Fibroblast of pulmonary artery (primary cell): ENCODE measurements at places on chromosomes 13 and 19.
A peak's percentile ranks its signal among the peaks of the same experiment; 100 is the strongest.

DNA sequence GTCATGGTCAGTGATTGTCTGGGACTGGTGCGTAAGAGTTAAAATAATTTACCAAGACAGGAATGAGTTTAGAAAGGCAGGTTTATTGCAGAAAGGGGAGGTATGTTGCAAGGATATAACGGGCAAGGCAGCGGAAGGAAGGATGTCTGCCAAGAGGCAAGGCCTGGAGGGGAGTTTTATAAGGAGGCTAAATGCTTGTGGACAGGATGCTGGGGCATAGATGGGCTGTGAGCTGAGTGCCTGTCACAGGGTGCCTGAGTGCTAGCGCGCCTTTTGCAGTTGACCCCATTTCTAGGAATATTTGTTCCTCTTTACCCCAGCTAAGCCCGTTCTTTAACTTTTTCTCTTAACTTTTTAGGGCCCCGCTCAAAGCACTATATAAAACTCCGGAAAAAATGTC lies 58.7 kb downstream of the TEX26 start:
- no peak for DNase-seq

- peak; percentile 79 for DNase-seq
Measured at GRCh38 chr13:51793570-51794271, 10.2 kb downstream of the DHRS12 start.

GRCh38 chr19:10006335-10006708 lies 4.0 kb downstream of the COL5A3 start:
- peak; percentile 50 for DNase-seq

GRCh38 chr13:114110091-114110829 lies 22.2 kb downstream of the RASA3 start:
- DNase-seq, result no peak

GRCh38 chr19:30254158-30254557 lies 118.0 kb upstream of the ZNF536 start:
- no peak for DNase-seq

DNA sequence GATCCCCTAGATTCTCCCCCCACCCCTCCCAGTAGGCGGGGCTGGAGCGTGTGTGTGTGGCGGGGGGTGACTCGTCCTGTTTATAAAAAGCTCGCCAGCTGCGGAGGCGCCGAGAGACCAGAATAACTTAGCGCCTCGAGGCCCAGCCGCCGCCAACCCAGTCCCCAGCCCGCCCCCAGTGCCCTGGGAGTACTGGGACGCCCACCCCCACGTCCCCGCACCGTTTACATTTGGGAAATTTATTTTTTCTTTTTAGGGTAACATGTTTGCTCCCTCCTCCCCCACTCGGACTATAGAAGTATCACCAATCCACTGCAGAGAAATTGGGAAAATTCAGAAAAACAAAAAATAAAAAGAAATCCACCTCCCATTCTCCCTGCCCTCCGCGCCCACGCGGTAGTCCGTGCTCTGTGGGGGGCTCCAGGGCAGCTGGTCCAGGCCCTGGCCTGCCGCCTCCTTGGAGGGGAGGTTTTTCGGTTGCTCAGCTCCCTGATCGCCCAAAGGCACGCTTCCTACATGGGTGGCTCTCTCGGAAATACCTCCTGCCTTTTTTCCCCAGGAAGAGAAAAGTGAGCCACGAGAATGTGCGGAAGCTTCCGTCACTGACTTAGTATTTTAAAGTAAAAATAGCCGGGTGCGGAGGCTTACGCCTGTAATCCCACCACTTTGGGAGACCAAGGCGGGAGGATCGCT lies 1.5 kb upstream of the RAB3A start:
- DNase-seq, result peak; percentile 72

DNA sequence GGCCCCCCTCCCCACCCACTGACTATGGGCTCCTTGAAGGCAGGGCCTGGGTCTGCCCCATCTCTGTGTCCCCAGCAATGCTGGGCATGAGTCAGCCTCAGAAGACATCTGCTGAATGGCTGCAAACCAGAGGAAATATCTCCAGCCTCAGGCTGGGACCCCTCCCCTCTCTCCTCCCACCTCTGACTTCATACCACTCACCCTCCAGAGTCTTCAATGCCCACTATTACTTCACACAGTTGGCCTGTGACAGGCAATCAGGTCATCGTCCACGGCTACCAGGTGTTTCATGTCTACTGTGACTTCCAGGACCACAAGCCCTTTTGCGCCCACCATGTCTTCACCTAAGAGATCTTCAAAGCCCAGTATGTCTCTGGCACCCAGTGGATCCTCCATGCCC lies at the start of gene SRRM5:
TSS of gene SRRM5 (plus strand) at position 301 of the 400 bp plus-strand sequence. CDS start at position 335, 34 bp downstream.
- no peak for DNase-seq

DNA sequence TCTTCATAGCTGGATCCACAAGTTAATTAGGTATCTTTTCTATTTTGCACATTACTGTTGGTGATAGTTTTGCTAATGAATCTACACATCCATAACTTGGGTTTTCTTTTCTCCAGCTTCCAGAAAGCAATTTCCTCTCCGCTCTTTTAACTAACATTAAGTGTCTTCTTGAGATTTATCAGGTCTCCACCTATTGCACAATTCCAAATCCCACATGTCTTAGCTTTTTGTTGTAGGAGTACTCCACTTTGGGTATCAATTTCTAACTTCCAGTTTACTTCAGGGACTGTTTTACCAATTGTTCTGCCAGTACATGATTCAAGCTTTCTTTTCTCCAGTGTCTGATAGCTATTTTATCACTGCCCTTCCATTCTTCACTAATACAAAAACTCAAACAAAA lies 129.6 kb downstream of the OLFM4 start:
- no peak for DNase-seq

- no peak for DNase-seq
Measured at GRCh38 chr19:2678044-2678671, 24.3 kb downstream of the GNG7 start.

- DNase-seq, result no peak
Measured at GRCh38 chr19:32631381-32631780, 43.6 kb downstream of the ANKRD27 start.

GRCh38 chr19:12801466-12802266 lies at the start of the genes PRDX2 and THSD8:
Gene PRDX2, minus strand, starts transcription at chr19:12801800. Its CDS starts 539 bp downstream, at chr19:12801261.
Gene THSD8, plus strand, starts transcription at chr19:12802069. Its CDS starts 3 bp downstream, at chr19:12802072.
- DNase-seq, result peak; percentile 80

GRCh38 chr13:47932950-47933923 lies 67.8 kb downstream of the SUCLA2 start:
- peak; percentile 12 for DNase-seq

DNA sequence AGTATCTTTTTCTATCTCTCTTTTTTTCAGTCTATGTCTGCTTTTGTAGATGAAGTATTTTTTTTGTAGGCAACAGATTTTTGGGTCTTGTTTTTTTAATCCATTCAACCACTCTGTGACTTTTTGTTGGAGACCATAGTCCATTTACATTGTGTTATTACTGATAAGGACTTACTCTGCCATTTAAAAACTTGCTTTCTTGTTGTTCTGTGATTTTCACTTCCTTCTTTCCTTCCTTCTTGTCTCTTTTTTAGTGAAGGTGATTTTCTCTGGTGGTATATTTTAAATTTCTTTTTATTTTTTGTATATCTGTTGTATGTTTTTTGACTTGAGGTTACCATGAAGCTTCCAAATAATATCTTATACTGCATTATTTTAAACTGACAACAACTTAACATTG lies 79.5 kb downstream of the COG6 start:
- DNase-seq, result no peak

- DNase-seq, result no peak
Measured at GRCh38 chr19:45507872-45508416, 665 bp downstream of the VASP start.

DNA sequence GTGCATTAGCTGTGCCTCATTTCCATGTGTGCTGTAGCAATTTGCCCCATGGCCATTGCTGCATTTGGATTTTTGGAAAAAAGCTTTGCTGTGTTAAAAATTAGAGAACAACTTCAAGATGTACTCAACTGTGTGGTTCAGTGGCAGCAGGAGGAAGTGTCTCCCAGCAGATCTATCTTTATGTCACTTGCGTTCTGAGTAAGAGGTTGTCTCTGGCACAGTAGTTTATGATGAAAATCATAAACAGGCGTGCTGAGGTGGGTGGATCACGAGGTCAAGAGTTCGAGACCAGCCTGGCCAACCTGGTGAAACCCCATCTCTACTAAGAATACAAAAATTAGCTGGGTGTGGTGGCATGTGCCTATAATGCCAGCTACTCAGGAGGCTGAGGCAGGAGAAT lies 29.0 kb upstream of the RNF17 start:
- DNase-seq, result no peak

- peak; percentile 2 for DNase-seq
Measured at GRCh38 chr13:89554801-89555200, 1792.7 kb upstream of the MIR17HG start.

- no peak for DNase-seq
Measured at GRCh38 chr19:50490411-50490811, 13.8 kb upstream of the GARIN5A start.

DNA sequence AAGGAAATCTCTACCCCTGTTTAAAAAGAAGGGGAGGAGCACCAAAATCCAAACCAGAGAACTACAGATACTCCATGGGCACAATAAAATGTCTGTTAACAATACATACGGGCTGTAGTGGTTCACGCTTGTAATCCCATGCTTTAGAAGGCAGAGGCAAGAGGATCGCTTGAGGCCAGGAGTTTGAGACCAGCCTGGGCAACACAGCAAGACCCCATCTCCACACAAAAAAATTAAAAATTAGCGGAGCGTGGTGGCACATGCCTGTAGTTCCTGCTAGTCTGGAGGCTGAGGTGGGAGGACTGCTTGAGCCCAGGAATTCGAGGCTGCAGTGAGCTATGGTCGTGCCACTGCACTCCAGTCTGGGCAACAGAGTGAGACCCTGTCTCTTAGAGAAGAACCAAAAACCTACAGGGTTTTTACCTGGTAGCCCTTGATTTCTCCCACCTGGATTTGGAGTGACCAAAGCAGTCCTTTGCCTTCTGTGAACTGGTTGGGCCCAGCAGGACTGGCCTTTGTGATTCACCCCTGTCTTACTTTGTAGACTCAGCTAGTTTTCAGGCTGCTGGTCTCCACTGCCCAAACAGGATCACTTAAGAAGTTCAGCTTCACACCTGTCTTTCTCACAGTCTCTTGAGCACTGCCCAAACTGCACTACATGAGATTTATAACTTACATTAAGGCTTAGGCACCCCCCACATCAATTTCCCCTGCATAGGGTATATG lies 38.7 kb upstream of the FLT1 start:
- DNase-seq, result no peak

- DNase-seq, result no peak
Measured at GRCh38 chr13:36313047-36313969, 15.7 kb upstream of the CCDC169 start.

- DNase-seq, result no peak
Measured at GRCh38 chr13:25429466-25429865, 57.7 kb downstream of the ATP8A2 start.

GRCh38 chr19:42313096-42313839 lies at the start of gene TMEM145:
Gene TMEM145, plus strand, starts transcription at chr19:42313309. Its CDS starts 68 bp downstream, at chr19:42313377.
- DNase-seq, result peak; percentile 52

DNA sequence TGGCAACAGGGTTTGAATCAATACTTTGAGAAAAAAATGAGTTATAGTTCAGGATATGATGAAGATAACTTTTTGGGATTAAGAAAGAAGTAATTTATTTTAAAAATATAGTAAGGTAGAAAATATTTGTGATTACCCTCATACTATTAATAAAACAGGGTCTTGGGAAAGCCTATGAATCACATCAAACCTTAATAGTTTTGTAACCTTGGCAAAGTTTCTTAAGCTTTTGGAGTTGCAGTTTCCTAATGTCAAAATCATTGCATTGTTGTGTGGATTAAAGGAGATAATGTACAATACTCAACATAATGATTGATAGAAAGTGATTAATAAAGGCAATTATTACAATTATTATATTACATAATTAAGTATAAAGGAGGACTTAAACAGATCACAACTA lies 149.0 kb downstream of the LMO7 start:
- peak; percentile 70 for DNase-seq
